NCI-H524 (cell line): ENCODE measurements at places on chromosomes 11 and 22.
A peak's percentile ranks its signal among the peaks of the same experiment; 100 is the strongest.

DNA sequence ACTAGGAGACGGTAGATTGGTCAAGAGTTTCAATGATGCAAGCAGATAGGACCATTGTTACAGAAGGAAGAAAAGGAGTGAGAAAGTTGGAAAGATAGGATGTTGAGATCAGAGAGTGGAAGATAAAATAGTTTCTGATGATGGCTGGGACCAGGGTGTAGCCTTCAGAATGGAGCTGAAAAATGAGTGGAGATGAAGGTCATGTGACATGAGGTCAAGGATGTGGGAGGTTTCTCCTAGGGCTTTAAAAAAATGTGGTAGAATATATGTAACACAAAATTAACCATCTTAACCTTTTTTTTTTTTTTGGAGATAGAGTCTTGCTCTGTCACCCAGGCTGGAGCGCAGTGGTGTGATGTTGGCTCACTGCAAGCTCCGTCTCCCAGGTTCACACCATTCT is 18.3 kb upstream of the PEX26 start:
- DNase-seq, result no peak

DNA sequence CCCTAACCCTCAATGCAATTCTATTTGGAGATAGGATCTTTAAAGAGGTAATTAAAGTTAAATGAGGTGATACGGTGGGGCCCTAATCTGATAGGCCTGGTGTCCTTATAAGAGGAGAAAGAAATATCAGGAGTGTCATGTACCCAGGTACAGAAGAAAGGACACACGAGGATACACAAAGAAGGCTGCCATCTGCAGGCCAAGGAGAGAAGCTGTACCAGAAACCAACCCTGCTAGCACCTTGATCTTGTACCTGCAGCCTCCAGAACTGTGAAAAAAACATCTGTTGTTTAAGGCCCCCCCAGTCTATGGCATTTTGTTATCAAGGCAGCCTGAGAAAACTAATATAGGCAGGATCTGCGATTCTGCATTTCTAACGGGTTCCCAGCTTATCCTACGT is 44.2 kb downstream of the FBXO7 start:
- DNase-seq, result peak; percentile 52

DNA sequence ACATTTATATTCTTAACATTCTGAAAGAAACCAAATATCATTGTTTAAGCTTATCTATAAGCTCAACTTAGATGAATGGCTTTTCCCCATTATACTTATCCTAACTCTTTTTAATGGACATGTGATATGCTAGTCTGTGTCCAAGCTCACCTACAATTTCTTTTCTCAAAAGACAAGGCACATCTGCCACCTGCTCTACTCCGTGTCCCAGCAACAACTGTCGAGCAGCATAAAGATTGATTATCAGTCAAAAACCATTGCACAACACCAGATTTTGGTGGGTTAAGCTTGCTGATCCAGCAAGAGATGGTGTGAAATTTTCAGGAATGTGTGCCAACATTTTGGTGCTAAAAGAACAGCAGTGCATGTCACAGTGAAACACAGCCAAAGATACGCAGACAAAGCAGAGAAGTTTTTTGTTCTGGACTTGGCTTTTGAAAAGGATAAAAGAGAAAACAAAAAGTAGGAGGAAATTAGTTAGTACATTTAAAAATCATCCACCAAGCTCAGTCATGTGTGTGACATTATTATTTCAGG is 65.8 kb downstream of the DCDC1 start:
- DNase-seq, result no peak

GRCh38 chr22:49330421-49331222 is 497.1 kb downstream of the BRD1 start:
- no peak for DNase-seq

DNA sequence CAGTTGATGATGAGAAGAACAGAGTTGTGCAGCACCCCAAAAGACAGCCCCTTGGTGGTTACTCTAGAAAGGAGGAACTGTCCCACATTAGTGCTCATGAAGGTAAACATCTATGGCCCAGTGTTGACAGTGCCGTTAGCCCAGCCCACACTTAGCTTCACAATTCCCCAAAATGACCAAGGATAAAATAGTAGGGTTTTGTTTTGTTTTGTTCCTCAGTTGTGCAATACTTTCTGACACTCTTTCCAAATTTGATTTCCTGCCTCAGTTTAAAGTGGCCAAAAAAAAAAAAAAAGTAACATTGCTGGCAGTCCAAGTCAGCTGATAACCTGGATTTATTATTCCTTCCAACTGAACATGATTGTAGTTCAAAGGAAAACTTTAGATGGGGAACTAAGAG is 269.4 kb downstream of the TMEM135 start:
- DNase-seq, result no peak

GRCh38 chr22:50221410-50222300 is 20.8 kb downstream of the SELENOO start:
- no peak for DNase-seq
